Keratinocyte (primary cell): ENCODE measurements at places on chromosomes 6 and 20. TPM values are rescaled to one million over a fixed set of nuclear protein-coding genes. Genes with fewer than 3 reads are reported as not detected.
A peak's percentile ranks its signal among the peaks of the same experiment; 100 is the strongest.

Gene CCN6
- polyA plus RNA-seq, result 0.46 to 0.90 TPM (median 0.50 TPM) in 3 replicates

- H3K27ac ChIP-seq, result no peak overlapping the region
- no peaks in the 10 kb centered on the region for H3K27me3 ChIP-seq
- no peak overlapping the region for H3K4me3 ChIP-seq
- H3K4me1 ChIP-seq, result no peaks in the 10 kb centered on the region
- no peak for DNase-seq
- no peaks in the 10 kb centered on the region for H3K36me3 ChIP-seq
These were observed 135.8 kb upstream of the CENPW start for GRCh38 chr6:126204126-126204525.

- no peak for DNase-seq
- H3K36me3 ChIP-seq, result no peaks in the 10 kb centered on the region
- H3K4me1 ChIP-seq, result peaks cover 21% of the 10 kb centered on the region
- peak overlapping the region; percentile 89 for H3K4me3 ChIP-seq
- peak overlapping the region; percentile 77 for H3K27ac ChIP-seq
These were observed 707 bp downstream of the MAN1A1 start for GRCh38 chr6:119348748-119349360.

GRCh38 chr6:163862701-163863100, 448.2 kb downstream of the QKI start:
- H3K4me3 ChIP-seq, result no peak overlapping the region
- no peaks in the 10 kb centered on the region for H3K4me1 ChIP-seq
- H3K27ac ChIP-seq, result no peak overlapping the region
- H3K36me3 ChIP-seq, result no peaks in the 10 kb centered on the region
